ENCODE measurements at places on chromosomes 2 and 18. TPM values are rescaled to one million over a fixed set of nuclear protein-coding genes. Genes with fewer than 3 reads are reported as not detected.

The HTR2B gene
- total RNA-seq, result 1.4 TPM

The MYCN gene
- 0.32 TPM for total RNA-seq

The KCNF1 gene
- total RNA-seq, result 0.29 TPM

The SLC9A2 gene
- total RNA-seq, result 0.73 TPM

The VWC2L gene
- not detected for total RNA-seq

The TNFRSF11A gene
- 4.2 TPM for total RNA-seq

The CIB4 gene
- not detected for total RNA-seq

The KCNK3 gene
- 1.4 TPM for total RNA-seq

The GALNT1 gene
- 34.9 TPM for total RNA-seq

DNA sequence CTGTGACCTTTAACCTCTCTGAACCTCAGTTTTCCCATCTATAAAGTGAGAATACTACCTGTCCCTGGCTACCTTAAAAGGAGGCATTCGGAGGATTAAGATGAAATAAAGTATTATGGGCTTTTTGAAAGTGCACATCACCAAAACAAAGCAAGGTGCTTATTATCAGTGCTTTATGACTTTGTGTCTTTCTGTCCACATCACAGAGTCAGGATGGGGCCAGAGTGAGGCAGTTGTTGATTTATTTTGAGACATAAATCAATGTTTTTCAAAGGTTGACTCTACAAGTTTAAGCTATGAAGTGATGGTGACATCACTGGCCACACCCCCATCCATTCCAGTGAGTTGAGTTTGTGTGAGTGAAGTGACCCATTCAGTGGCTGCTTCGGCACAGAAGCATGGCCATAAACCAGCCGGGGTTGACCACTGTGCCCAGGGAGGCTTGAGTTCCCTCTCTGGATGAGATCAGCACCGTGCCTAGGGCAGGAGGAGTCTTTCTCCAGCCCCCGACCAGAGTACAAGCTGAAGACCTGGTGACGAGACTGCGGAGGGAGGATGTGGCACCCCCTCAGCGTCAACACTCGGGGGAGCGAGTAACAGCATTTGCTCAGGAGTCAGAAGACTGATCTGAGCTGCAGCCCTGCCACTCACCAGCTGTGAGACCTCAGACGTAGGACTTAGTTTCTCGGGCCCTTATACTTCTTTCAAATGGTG is 89.0 kb upstream of the PPP1CB start:
- H3K36me3 ChIP-seq, result no peaks in the 10 kb centered on the region
- H3K4me1 ChIP-seq, result peaks cover 19% of the 10 kb centered on the region
- no peak overlapping the region for H3K4me3 ChIP-seq

DNA sequence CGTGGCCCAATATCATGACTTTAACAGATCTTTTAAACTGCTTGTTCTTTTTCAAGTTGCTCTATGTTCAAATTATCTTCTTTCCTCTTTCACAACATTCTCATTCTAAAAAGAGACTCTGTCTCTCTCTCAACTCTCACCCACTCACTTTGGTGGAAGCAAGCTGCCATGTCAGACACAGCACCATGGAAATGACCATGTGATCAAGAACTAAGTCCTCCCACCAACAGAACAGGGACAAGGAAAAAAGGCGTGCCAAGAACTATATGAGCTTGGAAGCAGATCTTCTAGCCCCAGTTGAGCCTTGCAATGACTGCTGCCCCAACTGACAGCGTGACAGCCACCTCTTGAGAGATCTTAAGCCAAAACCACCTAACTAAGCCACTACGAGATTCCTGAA is 23.9 kb downstream of the BAZ2B start:
- H3K27me3 ChIP-seq, result no peaks in the 10 kb centered on the region
- no peaks in the 10 kb centered on the region for H3K36me3 ChIP-seq
- H3K4me3 ChIP-seq, result no peak overlapping the region
- no peak for DNase-seq
- no peak overlapping the region for H3K27ac ChIP-seq
- H3K4me1 ChIP-seq, result no peaks in the 10 kb centered on the region

GRCh38 chr2:133908171-133908570 is 339.9 kb upstream of the NCKAP5 start:
- DNase-seq, result no peak
- no peak overlapping the region for H3K27ac ChIP-seq
- no peaks in the 10 kb centered on the region for H3K4me1 ChIP-seq
- no peaks in the 10 kb centered on the region for H3K27me3 ChIP-seq

- H3K27ac ChIP-seq, result no peak overlapping the region
- no peaks in the 10 kb centered on the region for H3K36me3 ChIP-seq
- H3K27me3 ChIP-seq, result no peaks in the 10 kb centered on the region
- H3K4me3 ChIP-seq, result no peak overlapping the region
- H3K4me1 ChIP-seq, result no peaks in the 10 kb centered on the region
Observed at GRCh38 chr2:134269972-134270735, 16.3 kb downstream of the MGAT5 start.

GRCh38 chr2:109321570-109321969 is 192.6 kb downstream of the SH3RF3 start:
- H3K4me3 ChIP-seq, result no peak overlapping the region
- no peaks in the 10 kb centered on the region for H3K27me3 ChIP-seq
- peak overlapping the region; percentile 74 for H3K27ac ChIP-seq
- no peak for DNase-seq
- peaks cover 11% of the 10 kb centered on the region for H3K4me1 ChIP-seq

- no peaks in the 10 kb centered on the region for H3K36me3 ChIP-seq
- no peaks in the 10 kb centered on the region for H3K27me3 ChIP-seq
- H3K4me3 ChIP-seq, result no peak overlapping the region
- peaks cover 3% of the 10 kb centered on the region for H3K4me1 ChIP-seq
- DNase-seq, result no peak
Observed at GRCh38 chr18:48589797-48590519, 51.1 kb downstream of the CTIF start.

DNA sequence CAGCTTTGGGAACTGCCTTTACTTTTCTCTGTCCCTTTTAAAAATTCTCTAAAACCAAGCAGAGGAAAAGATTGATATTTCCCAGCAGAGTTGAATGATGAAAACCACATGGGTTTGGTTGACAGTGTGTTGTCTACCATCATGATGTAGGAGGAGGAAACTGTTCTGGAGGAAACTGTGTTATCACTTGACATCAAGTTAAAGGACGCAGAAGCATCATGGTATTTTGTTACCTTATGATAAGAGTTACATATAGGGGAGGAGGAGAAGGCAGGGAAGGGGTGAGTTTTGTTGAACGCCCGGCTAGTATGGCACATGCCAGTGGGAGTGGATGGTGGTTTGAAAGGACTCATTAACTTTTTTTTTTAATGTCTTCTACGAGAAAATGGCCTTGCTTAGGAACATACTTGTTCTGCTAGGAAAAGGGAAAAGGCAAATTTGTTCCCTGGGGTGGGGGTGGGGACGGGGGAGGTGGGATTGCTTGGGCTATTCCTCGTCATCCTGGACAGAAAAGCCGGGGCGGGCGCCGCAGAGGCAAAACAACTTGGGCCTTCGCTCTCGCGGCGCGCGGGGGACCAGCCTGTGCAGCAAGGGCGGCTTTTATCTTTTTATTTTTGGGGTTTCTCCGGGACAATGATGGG is 766 bp downstream of the TMEM17 start:
- peak overlapping the region; percentile 73 for H3K4me3 ChIP-seq
- H3K36me3 ChIP-seq, result no peaks in the 10 kb centered on the region
- peak overlapping the region; percentile 94 for H3K27ac ChIP-seq
- H3K4me1 ChIP-seq, result no peaks in the 10 kb centered on the region
- H3K27me3 ChIP-seq, result no peaks in the 10 kb centered on the region

DNA sequence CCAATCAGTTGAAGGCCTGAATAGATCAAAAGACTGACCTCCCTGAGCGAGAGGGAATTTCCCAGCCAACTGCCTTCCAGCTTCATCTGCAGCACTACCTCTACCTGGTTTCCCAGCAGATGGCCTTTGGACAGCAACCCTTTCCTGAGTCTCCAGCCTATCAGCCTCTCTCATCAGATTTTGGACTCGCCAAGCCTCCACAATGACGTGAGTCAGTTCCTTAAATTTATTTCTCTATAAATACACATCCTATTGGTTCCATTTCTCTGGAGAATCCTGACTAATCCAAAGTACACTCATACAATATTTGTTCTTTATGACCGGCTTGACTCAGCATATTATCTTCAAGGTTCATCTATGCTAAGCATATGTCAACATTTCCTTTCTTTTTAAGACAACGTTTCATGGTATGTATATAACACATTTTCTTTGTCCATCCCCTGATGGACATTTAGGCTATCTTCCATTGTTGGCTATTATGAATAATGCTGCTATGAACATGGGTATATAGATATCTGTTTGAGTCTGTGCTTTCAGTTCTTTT is 294.6 kb downstream of the LRATD1 start:
- H3K36me3 ChIP-seq, result no peaks in the 10 kb centered on the region
- H3K4me3 ChIP-seq, result no peak overlapping the region
- no peak overlapping the region for H3K27ac ChIP-seq

GRCh38 chr2:47021301-47022009 is 105.8 kb upstream of the MCFD2 start:
- H3K4me1 ChIP-seq, result peaks cover 8% of the 10 kb centered on the region
- H3K36me3 ChIP-seq, result peaks cover 5% of the 10 kb centered on the region
- peak; percentile 62 for DNase-seq
- peak overlapping the region; percentile 78 for H3K27ac ChIP-seq
- H3K27me3 ChIP-seq, result no peaks in the 10 kb centered on the region

DNA sequence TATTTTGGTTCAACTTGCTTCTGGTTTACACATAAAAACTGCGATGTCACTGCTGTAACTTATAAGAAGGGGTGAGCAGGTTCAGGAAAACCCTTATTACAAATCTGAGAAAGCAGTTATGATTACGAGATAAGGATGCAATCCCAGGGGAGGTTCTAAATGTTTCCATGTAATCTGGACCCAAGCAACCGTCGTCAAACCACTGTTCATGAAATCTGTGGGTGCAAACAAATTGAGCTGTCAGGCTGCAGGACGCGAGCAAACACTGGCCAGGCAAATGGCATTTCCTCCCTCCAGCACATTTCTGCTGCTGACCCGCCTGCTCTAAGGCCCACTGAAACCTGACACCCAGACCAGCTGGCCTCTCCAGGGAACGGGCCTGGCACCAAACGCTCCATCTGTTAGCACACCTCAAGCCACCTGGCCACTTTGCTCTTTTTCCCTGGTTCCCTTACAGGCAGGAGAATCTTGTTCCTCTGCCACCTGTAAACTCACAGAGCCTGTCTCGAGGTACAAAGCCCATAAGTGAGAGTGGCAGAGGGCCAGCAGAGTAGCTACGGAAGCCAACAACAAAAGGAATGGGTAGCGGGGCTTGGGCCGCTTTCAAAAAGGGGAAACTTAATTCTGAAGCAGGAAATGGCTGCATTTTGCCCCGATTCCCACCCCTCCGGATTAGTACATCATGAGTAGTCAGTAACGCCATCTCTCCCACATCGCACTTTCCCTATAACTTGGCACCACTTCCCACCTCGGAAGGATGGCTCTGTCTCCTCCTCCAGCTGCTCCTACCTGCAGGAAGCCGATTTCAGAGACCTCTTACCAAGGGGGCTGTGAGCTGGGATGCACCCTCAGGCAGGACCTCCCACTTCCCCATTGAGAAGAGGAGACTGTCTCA is 26.5 kb downstream of the CRACDL start:
- peaks cover 13% of the 10 kb centered on the region for H3K4me1 ChIP-seq
- no peaks in the 10 kb centered on the region for H3K27me3 ChIP-seq
- no peak overlapping the region for H3K4me3 ChIP-seq
- peak; percentile 87 for DNase-seq

DNA sequence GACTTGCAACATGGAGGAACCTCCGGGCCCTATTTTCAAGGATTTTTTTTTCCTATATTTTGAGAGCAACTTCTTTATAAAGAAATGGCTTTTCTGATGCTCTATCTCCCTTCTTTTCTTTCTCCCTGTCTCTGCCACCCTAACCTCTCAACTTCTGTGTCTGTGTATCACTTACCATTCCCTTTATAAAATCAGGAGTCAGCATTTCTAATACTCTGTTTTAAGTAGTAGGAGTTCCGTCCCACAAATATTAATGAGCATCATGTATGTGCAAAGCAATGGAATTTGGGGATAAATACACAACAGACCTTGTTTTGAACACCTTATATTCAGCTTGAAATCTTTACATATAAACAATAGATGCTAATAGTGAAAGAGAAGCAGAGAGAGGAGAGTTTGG is 268.0 kb downstream of the DCC start:
- no peak overlapping the region for H3K4me3 ChIP-seq
- no peaks in the 10 kb centered on the region for H3K27me3 ChIP-seq
- no peak overlapping the region for H3K27ac ChIP-seq
- no peak for DNase-seq

- H3K4me3 ChIP-seq, result no peak overlapping the region
- H3K4me1 ChIP-seq, result no peaks in the 10 kb centered on the region
- no peak overlapping the region for H3K27ac ChIP-seq
Observed at GRCh38 chr18:13400636-13401315, 182.2 kb downstream of the LDLRAD4 start.

DNA sequence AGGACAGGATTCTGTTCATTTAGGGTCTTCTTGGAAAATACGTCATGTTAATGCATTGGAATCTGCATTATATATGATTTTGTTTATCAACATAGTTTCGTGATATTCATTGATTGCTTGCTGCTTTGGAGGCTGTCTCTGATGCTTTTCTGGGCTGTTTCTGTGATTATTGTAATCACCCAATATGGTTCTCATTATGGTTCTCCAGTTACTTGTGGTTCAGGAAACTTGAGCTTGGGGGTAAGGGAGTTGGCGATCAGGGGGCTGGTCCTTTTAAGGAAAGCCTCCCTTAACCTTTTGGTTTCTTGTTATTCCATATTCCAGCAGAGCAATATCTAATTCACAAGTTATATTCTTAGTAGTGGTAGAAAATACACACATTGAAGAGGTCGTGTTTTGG is 17.4 kb upstream of the STON1 start:
- no peak for DNase-seq
- no peaks in the 10 kb centered on the region for H3K4me1 ChIP-seq
- H3K27ac ChIP-seq, result no peak overlapping the region

DNA sequence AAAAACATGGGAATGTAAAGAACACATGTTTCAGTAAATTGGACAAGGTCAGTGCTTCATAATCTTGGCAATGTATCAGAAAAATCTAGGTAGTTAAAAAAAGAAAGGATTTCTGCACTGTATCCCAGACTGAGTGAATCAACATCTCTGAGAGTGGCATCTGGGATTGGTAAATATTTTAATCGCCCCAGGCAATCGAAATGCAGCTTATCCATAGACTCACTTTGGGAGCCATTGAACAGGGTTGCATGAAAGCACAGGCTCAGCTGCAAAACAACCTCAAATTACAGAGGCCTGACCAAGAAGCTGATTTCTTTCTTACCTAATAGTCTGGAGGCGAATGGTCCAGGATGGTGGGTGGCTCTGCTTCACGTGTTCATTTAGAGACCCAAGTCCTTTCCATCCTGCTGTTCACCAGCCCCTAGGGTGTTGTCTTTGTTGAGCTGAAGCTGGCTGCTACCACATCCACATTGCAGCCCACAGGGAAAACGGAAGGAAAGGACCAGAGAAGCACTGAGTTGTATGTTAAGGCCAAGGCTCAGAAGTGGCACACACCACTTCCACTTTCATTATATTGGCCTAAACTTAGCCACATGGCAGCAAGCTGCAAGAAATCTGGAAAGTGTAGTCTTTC is 59.0 kb downstream of the MOGAT1 start:
- no peak for DNase-seq
- no peak overlapping the region for H3K4me3 ChIP-seq
- H3K27ac ChIP-seq, result peak overlapping the region; percentile 23
- H3K4me1 ChIP-seq, result no peaks in the 10 kb centered on the region

GRCh38 chr2:31108561-31109286 is 29.5 kb downstream of the GALNT14 start:
- H3K27me3 ChIP-seq, result no peaks in the 10 kb centered on the region
- DNase-seq, result no peak
- no peak overlapping the region for H3K27ac ChIP-seq

GRCh38 chr2:207038299-207038698 is 99.0 kb downstream of the CPO start:
- H3K4me1 ChIP-seq, result no peaks in the 10 kb centered on the region
- DNase-seq, result no peak
- H3K4me3 ChIP-seq, result no peak overlapping the region
- H3K27ac ChIP-seq, result no peak overlapping the region
- H3K27me3 ChIP-seq, result no peaks in the 10 kb centered on the region
